ENCODE measurements at places on chromosomes 3 and 15.

- no peak for DNase-seq
Observed at GRCh38 chr3:53707222-53707621, 139.0 kb downstream of the CHDH start.

- DNase-seq, result no peak
Observed at GRCh38 chr3:29275309-29275708, 5.6 kb upstream of the RBMS3 start.

DNA sequence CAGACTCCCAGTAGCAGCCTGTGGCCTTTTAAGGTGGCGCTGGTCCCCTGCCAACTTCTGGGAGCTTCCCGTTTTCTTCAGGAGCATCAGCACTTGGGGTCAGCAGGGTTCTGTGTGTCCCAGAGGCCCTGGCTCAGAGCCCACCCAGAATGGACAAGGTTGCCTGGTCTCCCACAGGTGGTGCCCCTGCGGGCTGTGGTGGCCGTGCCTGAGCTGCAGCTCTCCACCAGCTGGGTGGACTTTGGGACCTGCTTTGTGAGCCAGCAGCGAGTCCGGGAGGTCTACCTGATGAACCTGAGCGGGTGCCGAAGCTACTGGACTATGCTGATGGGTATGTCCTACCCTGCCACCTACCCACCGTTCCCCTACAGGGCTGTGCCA is 15.5 kb downstream of the ACAA1 start:
- DNase-seq, result no peak

DNA sequence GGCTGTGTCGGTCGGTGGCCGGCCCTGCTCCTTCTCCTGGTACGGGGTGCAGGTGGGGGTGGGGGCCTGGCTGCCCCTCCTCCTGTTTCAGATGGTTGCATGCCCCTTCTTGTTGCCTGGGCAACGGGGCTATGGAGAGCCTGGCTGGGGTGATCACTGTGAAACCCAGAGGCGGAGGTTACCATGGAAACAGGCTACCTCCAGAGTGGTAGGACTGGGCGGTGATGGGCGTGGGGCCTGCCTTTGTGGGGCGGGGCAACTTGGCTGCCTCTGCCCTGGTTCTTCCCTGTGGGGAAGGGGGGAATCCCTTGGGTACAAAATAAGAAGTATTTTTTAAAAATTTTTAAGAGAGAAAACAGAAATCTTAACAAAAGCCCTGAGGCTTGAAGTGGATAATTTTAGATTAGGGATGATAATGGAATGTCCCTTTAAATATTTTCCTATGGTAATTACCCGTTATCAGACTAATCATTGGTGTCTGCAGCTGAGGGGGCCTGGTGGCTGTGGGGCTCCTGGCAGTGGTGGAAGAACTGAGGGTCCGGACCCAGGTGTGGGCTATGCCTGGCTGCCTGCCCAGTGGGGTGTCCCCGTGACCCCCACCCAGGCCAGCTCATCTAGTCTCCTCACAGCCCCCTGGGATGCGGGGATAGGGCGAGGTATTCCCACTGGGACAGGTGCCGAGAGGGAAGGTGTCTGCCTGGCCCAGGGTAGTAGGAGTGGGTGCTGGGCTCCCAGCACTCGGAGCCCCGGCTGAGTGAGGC is 32.5 kb downstream of the PLXNA1 start:
- peak; percentile 15 for DNase-seq

- DNase-seq, result no peak
Observed at GRCh38 chr3:189389346-189389745, 217.6 kb downstream of the TPRG1 start.

GRCh38 chr3:17052363-17052762 is 167.6 kb downstream of the PLCL2 start:
- no peak for DNase-seq

DNA sequence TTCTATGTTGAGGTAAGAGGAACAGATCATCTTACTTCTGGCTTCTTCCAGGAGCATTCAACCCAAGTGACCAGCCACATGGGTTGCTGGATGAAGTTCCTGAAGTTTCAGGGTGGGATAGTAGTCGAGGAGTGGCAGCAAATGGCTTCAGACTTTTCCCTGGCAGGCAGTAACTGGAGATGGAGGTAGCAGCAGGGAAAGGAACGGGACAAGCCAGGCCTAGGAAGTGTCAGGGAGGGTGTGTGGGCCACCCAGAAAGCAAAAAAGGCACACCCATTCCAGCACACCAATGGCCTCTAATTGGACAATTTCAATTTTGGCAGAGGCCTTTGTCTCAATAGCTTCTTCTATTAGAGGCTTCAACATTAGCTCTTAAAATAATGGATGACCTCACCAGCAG is 498.6 kb upstream of the ATP11B start:
- DNase-seq, result no peak

GRCh38 chr15:101000271-101000681 is 81.1 kb downstream of the LRRK1 start:
- DNase-seq, result no peak

DNA sequence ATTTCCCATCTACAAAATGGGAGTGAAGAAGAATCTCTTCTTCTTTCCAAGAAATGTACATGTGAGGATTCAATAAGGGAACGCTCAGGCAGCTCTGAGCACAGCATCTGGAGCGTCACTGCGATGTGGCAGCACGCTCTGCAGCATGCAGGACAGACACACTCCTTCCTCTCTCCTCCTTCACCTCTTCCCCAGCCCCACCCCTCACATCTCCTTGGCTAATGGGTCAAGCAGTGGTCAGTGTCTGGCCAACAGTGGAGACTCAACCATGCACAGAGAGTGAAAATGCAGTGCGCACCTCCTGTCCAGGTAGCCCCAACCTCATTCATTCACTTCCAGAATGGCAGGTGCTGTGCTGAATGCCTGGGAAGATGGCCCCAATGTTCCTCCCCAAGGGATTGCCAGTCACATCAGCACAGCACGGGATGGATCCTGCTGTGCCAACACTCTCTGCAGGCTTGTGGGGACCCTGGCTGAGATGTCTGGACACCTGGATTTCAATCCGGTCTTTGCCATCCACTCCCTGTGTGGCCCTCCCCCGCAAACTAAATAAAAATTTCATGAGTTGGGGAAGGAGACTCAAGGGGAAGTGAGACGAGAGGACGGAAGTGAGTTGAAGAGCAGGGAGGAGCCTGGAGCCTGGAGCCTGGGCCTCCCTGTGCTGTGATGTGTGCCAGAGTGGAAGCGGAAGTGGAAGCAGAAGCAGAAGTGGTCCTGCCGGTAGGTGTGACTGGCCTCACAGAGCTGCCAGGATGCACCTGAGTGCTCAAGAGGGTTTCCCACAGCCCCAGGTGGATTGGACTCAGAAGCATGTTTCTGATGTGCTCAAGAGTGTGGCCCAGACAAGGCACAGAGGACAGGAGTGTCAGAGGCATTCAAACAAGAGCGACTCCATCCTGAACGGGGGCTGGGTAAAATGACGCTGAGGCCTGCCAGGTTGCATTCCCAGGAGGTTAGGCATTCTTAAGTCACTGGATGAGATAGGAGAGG is 163.9 kb downstream of the SMAD6 start:
- DNase-seq, result no peak

GRCh38 chr3:13711911-13712650 is 163.2 kb downstream of the FBLN2 start:
- DNase-seq, result no peak

- DNase-seq, result no peak
Observed at GRCh38 chr15:35540021-35540420, 5.9 kb downstream of the DPH6 start.

GRCh38 chr15:52290800-52291199 is 4.8 kb downstream of the MYO5C start:
- no peak for DNase-seq

DNA sequence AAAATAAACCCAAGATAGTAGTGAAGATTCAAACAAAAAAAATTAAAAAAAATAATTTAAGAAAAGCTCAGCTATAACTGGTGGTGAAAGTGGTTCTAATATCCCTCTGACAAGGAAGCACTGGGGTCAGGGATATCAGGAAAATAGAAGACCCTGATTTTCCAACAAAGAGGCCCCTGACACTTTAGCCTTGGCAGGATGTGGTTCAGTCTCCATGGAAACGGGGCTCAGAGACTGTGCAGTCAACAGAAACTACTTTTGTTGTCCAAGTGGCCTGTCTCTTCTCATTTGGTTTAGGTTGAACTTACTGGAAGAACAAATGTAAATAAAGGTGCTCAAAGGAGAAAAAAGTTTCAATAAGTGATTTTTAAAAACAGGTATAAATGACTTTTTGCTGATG is 27.2 kb downstream of the INTS14 start:
- DNase-seq, result no peak

- no peak for DNase-seq
Observed at GRCh38 chr3:171269542-171269941, 190.7 kb downstream of the TNIK start.

- no peak for DNase-seq
Observed at GRCh38 chr15:54659646-54660045, 537.1 kb downstream of the RSL24D1 start.

DNA sequence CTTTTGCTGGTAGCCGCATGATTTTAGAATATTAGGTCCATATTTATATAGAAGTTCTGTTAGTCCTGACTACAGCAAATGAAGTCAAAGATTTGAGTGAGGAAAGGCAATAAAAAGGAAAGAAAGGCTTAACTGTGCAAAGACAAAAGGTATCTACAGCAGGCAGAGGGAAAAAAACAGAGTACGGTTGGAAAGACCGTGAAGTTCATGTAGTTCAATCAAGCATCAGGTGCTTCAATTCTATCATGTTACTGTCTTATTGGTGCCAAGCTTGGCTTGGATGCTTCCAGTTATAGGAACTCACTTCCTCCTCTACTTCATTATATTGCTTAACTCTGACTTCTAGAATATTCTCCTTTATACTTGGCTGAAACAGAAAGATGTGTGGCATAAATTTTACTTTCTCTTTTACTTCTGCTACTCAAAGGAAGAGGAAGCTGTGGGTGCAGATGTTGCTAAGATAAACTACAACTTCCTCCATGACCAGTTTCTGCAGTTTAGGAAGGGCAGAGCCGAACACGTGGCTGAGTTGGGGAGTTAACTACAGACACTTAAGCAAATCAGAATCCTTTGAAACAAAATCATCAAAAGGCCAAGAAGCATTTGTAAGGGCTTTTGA is 72.6 kb upstream of the ZBED2 start:
- DNase-seq, result peak; percentile 24

- no peak for DNase-seq
Observed at GRCh38 chr15:67967871-67968431, 86.2 kb upstream of the PIAS1 start.

DNA sequence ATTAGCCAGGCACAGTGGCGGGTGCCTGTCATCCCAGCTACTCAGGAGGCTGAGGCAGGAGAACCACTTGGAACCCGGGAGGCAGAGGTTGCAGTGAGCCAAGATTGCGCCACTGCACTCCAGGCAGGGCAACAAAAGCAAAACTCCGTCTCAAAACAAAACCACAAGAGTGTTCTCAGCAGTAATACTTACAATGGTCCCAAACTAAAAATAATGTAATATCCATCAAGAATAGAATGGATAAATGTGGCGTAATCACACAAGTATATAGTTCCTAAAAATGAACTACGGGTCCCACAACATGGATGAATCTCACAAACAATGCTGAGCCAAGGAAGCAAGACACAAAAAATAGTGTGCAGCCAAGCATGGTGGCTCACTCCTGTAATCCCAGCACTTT is 39.2 kb downstream of the STAG1 start:
- DNase-seq, result no peak

GRCh38 chr15:27028858-27029477 is 58.0 kb downstream of the GABRG3 start:
- no peak for DNase-seq

DNA sequence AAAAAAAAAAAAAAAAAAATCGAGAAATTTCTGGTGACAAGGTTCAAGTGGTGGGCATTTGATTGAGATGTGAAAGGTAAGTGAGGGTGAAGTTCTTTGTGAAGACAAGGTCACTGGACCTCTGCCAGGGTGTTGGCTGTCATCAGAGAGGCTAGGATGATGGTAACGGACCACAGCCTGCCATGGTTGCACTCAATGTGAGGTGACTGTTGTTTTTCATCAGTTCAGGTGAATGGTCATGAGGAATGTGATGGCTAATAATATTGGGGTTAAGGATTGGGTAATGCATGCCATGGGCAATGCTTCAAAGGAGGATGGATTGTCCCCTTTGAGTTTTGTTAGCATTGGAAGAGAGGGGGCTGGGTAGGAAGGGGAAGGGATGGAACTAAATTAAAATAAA is 4.3 kb upstream of the ALPK3 start:
- DNase-seq, result no peak

DNA sequence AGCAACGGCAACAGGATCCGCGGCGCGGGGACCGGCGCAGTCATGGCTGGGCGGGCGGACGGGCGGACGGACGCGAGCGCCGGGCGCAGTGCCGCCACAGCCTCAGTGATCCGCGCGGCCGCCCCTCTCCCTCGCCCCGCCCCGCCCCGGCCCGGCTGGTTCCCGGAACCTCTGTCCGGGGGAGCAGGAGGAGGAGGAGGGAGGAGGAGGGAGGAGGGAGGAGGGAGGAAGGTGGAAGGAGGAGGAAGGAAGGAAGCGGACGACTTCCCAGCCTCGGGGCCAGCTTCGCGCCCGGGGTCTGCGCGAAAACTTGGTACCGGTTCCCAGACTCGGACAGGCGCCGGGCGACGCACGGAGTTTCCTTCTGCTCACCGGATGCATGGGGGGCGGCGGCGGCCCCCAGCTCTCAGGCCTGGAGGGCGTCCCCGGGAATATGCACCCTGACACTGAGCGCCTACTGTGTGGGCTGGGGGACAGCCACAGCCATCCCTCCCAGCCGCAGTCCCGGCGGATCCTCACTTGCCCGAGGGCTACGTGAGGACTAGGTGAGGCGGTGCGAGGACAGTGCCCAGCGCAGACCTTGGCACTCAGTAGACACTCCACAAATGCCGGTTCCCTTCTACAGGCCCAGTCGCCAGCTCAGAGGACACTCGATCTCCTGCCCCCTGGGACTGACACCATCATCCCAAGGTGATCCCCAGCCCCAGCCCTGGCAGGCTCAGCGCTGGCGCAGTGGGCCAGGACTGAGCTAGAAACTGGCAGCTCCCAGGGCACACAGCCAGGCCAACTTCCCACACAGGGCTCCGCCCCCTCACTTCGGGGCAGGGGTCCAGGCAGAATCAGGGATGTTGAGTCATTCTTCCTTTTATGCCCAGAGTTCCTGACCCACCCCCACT is at the start of gene SHISA5:
Gene SHISA5, minus strand, starts transcription at position 124 of the 896 bp plus-strand sequence. Its CDS starts 80 bp downstream, at position 44.
- peak; percentile 59 for DNase-seq

GRCh38 chr3:38084334-38085310 is 45.6 kb downstream of the DLEC1 start:
- peak; percentile 4 for DNase-seq

DNA sequence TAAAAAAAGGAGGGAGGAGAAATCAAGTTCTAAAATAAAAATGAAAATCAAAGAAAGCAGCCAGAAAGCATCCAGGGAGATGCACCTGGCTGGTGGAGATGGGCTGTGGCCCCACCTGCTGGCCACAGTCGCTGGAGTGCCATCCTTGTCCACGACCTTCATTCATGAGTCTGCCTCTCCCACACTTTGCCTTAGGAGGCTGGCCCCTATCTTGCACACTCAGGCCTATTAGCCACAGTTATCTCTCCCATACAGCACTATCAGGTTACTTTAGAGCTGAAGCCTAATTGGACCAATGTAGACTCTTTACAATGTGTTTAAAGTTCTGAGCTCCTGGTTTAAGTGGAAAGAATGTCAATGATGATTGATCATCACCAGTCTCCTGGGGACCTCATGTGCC is 392.0 kb upstream of the RORA start:
- DNase-seq, result no peak

GRCh38 chr3:145395421-145395820 is 765.6 kb downstream of the PLOD2 start:
- no peak for DNase-seq
